ENCODE measurements at places on chromosomes 11 and 22. TPM values are rescaled to one million over a fixed set of nuclear protein-coding genes. Genes with fewer than 3 reads are reported as not detected.

DNA sequence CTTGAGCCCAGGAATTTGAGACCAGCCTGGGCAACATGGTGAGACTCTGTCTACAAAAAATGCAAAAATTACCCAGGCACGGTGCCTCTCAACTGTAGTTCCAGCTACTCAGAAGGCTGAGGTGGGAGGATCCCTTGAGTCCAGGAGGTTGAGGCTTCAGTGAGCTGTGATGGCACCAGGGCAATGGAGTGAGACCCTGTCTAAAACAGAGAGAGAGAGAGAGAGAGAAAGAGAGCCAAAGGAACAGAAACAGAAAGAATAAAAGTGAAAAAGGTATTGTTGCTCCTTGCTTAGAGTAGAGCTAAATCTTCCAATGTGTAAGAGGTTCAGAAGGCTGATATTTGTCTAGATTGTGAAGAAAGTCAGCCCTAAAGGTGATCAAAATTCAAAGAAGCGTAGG is 8.9 kb upstream of the ETS1 start:
- DNase-seq, result no peak

DNA sequence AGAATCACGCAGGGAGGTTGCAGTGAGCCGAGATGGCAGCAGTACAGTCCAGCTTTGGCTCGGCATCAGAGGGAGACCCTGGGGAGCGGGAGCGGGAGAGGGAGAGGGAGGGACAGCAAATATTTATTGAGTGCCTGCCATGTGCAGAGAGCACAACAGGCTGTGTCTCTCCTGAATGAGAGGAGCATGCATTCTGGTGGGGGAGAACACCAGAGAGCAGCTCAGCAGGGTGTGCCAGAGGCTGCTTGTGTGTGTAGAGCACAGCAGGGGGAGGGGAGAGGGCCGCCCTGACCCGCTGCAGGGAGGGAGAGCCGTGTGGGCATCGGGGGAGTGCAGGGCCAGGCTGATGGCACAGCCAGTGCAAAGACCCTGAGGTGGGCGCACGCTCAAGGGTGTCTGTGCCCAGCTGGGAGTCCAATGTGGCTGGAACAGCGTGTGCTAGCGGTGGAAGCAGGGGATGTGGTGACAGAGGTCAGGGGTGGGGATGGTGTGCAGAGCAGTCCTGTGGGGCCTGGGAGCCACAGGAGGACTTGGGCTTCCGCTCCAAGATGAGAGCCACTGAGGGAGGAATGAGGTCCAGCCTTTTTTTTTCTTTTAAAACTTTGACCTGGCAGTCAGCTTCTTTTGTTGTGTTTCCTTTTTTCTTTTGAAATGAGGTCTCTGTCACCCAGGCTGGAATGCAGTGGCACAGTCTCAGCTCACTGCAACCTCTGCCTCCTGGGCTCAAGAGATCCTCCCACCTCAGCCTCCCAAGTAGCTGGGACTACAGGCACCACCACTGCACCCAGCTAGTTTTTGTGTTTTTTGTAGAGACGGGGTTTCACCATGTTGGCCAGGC is 12.0 kb downstream of the PPIL2 start:
- DNase-seq, result no peak

DNA sequence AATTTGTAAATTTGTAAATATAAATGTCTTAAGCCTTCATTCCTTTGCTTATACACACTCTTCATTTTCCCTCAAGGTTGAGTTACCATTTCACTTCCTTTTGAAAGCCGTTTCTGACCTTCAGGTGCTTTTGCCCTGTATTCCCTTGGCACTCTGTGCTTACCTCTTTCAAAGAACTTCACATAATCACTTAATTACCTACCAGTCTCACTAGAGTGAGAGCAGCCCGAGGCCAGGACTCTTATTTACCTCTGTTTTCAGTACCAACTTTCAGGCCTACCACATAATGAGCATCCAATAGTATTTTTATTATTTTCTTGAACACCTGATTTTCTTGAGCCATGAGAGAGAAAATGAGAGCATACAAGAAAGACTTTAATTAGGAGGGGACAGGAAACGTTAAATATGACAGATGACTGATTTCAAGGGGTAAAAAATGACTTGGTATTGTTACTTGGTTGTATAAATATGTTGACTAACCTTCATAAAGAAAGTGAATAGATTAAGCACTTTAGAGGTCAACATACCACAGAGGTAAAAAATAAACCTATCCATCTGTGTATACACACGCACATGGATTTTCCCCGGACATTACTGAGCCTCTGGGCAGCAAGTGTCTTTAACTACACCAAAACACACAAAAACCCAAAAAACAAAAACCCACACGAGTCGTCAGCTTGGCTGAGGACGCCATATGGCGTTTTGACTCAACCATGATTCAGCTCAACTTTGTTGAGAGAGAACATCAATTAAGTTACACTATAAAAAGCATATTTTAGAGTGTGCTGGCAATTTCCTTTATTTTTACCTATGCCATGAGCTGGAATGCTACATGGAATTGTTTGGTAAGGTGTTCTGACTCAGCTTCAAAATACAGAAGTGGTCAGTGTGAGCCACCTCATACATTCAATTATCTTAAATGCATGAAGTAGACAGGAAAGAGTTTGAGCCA is 7.6 kb downstream of the ATXN10 start:
- DNase-seq, result no peak

GRCh38 chr11:19836666-19837065 is 124.0 kb downstream of the NAV2 start:
- no peak for DNase-seq

GRCh38 chr11:65611028-65611757 is 2.8 kb downstream of the MAP3K11 start:
- DNase-seq, result no peak

- DNase-seq, result peak; percentile 51
Measured at GRCh38 chr11:131483453-131483852, 113.0 kb downstream of the NTM start.

DNA sequence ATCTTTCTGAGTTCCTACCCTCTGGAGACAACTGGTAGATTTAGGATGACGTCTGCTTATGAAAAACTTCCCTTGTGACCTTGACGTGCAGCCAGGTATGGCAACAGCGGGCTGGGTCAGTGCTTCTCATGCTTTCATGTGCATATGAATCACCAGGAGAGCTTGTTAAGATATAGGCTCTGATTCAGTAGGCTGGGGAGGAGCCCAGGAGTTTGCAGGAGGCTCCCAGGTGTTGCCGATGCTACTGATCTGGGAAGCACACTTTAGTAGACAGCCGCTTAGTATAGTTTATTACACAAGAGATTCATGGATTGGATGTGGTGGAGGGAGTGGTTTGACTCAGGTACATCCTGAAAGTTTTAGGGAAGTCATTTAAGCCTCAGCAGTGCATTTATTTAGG is 23.8 kb downstream of the DIXDC1 start:
- no peak for DNase-seq

DNA sequence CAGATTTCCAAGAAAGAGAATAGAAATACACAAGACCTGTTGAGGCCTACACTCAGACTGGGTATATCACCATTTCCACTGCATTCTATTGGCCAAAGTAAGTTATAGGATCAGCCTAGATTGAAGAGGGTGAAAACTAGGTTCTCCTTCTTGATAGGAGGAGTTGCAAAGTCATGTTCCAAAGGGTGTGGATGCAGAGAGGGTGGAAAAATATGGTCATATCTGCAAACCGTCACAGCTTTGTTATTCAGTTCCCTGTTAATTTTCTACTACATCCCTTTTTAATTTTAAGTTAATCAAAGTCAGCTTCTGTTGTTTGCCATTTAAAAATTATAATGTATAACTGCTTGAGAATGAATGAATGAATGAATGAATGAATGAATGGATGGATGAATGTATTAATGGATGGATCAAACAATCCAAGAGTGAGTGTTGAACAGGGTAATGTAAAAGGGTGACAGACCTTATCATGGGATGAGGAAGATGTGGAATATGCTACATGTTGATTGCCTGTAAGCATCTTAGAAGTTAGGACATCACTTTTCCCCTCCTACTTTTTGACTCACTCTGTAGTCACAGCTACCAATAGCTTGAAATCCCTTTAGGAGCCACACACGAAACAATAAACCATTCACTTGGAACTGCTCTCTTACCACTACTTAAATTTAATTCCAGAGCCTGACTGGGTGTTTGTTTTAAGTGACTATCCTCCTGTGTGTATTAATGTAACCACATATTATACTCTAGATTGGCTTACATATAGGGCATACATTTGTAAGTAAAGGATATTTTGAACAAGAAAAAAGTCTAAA is 121.5 kb downstream of the CCDC34 start:
- DNase-seq, result no peak

GRCh38 chr11:45580399-45580798 is 85.0 kb downstream of the CHST1 start:
- DNase-seq, result peak; percentile 65

DNA sequence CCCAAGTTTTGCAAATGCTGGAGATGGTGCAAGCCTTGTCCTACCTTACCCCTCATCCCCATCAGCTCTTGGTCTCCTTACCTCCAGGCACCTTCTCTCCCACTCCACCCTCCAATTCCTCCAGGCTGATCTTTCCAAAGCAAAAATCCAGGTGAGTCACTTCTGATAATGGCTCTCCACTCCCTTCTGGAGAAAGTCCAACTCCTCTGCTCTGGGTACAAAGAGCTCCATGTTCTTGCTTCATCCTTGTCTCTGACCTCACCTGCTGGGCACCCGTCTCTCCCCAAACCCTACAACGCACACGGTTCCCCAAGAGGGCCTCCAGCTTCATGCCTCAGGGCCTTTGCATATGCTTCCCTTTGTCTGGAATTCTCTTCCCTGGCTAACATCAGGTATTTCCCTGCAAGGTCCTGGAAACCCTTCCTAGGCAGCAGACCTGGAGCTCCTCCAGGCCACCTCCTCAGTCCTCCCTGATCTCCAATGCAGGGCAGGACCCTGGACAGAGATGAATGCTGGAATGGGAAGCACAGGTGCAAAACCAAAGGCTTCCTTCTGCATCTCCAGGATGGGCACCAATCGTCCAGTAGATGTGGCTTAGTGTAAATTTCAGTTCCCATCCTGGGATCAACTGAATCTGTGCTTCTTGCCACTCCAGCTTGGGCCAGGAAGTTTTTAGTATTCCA is 22.7 kb downstream of the IFT27 start:
- DNase-seq, result no peak

DNA sequence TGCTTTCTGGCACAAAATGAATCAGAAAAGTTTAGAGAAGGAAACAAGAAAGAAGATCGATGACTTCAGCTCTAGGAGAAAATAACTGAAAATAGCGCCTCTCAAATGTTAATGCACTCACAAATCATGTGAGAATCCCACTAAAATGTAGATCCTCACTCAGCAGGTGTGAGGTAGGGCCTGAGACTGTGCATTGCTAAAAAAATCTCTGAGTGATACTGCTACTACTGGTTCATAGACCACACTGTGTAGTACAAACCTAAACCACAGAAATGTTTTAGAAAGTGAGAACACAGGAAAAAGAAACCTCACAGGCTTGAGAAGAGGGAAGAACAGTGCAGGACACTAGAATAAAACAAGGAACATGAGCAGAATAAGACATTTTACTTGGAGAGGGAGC is 2.0 kb downstream of the OR8D4 start:
- DNase-seq, result no peak

DNA sequence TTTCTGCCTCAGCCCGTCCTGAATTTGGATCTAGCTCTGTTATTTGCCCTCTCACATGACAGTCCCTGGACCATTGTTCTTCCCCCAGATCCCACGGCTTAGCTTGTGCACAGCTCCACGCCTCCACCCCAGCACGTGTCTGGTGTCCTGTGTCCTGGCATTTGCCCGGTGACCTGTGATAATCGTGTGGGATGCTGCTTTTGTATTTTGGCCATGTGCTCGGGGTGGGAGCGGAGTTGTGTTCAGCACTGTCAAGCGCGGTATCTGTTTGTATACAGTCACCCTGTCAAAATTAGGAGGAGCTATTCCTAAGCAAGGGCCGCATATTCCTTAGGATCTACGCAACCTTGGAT is 11.9 kb downstream of the ADAMTS8 start:
- no peak for DNase-seq

DNA sequence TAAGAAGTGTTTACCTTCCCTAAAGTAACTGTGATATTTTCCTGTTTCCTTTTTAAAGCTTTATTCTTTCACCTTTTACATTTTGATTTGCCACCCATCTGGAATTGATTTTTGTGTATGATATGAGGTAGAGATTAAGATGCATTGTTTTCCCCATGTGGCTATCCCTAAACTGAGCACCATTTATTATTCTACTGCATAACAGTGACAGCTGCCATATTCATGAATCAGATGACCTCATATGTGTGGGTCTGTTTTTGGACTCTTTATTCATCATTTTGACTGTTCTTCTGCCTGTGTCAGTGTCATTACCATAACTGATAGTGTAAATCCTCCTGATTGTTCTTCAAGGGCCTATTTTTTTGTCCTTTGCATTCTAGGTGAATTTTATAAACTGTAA is 50.8 kb downstream of the HIPK3 start:
- DNase-seq, result no peak

DNA sequence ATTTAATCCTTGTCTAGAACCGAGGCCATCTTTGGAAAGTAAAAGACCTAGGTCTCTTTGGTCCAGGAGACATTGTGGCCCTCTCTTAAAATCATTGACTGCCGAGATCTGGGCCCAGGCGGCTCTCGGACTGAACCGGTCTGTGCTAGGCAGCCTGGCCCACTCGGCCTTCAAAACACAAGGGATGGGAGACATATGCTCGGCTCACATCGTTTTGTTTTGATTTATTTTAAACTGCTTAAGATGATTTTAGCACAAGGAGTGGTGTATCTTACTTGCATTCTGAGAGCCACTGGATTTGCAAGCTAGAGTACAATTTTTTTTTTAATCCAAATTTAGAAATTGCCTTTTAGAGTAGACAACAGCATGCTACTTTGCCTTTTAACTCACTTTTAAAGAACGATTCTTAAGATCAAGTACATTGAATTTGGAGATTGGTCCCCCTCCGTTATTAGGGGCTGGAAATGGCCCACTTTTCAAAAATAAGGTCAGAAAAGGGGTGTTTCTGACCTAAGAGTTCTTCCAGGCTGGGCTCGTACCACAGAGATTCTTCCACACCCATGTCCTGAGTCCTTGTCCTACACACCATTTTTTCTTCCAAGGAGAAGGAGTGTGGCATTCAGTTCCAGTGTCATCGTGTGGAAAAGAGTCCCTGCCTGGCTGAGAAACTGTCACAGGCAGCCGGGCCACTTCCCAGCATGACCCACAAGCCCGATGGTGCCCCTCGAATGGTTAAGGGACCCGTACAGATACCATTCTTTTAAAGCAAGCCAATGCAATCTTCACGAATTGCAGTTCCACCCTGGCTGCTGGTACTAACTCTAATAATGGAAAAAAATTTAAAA is 80.5 kb upstream of the WNT7B start:
- DNase-seq, result no peak

Gene GAL
- total RNA-seq, result 1.7 TPM

Gene ACP2
- 24.3 TPM for total RNA-seq

Gene PGA4
- total RNA-seq, result 0.41 TPM

Gene C11orf86
- not detected for total RNA-seq

Gene ZP1
- total RNA-seq, result not detected

Gene IGF2
- 3.3 TPM for total RNA-seq

Gene ABCC8
- 0.32 TPM for total RNA-seq

Gene DBX1
- 5.3 TPM for total RNA-seq
